Activated naive CD8-positive, alpha-beta T cell treated with anti-CD3 and anti-CD28 coated beads, Interleukin-2, amount 10 ng/mL, durations not matched to agents 7 days and 5 days (primary cell): ENCODE measurements at places on chromosomes 12 and 14. TPM values are rescaled to one million over a fixed set of nuclear protein-coding genes. Genes with fewer than 3 reads are reported as not detected.

Gene CNTN1
- total RNA-seq = not detected

Gene OR4K17
- total RNA-seq = not detected

Gene LYZ
- 16.4 TPM for total RNA-seq

Gene PEX5
- total RNA-seq = 23.0 TPM

Gene CHFR
- total RNA-seq = 93.6 TPM

Gene SLC25A21
- not detected for total RNA-seq

Gene SMCO2
- not detected for total RNA-seq

Gene PZP
- not detected for total RNA-seq

Gene MIP
- total RNA-seq = not detected

Gene DPF3
- 3.8 TPM for total RNA-seq

Gene SIX6
- total RNA-seq = not detected

DNA sequence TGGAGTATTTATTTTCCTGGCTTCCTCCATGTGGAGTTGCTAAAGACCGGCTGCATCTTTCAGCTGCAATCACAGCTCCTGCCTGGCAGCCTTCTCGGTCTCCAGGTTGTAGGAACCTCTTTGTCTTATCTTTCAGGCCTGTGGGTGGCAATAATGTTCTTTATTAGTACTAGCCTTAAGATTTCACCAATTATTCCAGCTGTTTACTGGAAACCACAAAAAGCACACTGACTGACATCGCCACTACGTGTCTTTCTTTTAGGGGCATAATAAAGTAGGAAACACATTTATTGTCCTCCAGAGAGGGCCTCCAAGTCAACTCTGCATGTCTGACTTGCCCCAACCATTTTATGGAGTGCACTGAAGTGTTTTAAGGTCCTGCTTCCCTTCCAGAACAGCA, 1116.5 kb upstream of the TMEM132C start:
- no peak overlapping the region for H3K4me3 ChIP-seq
- DNase-seq = no peak
- peaks cover 4% of the 10 kb centered on the region for H3K4me1 ChIP-seq
- H3K27me3 ChIP-seq = peaks cover 2% of the 10 kb centered on the region
- no peak overlapping the region for H3K27ac ChIP-seq

GRCh38 chr12:119444462-119445044, 110.0 kb downstream of the CCDC60 start:
- H3K27me3 ChIP-seq = no peaks in the 10 kb centered on the region
- H3K27ac ChIP-seq = no peak overlapping the region
- H3K4me3 ChIP-seq = no peak overlapping the region
- DNase-seq = peak; percentile 51

GRCh38 chr12:3075315-3075714, 1.9 kb upstream of the TSPAN9 start:
- no peak overlapping the region for H3K27ac ChIP-seq
- no peaks in the 10 kb centered on the region for H3K4me1 ChIP-seq
- peak overlapping the region; percentile 52 for H3K4me3 ChIP-seq
- DNase-seq = no peak
- H3K36me3 ChIP-seq = no peaks in the 10 kb centered on the region
- peaks cover 26% of the 10 kb centered on the region for H3K27me3 ChIP-seq

DNA sequence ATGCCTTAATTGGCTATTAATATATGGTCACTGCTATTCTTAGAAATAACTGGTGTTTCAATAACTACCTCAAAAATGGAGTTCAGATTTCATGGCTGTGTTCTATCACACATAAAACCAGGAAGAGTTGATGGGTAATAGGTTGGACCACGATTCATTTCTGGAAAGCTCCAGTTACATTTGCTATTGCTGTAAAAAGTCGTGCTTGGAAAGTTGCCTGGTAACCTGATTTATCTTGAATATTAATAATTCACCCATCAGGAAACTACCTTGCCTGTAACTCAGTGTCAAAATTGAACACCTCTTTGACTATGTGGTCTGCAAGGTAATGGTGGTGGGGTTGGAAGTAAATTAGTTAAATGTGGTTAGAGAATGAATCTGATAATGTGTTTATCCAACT, 104.7 kb upstream of the IFNG-AS1 start:
- H3K27ac ChIP-seq = no peak overlapping the region
- no peak for DNase-seq
- no peaks in the 10 kb centered on the region for H3K36me3 ChIP-seq
- H3K4me3 ChIP-seq = no peak overlapping the region
- no peaks in the 10 kb centered on the region for H3K4me1 ChIP-seq

GRCh38 chr12:57234571-57235016, 5.1 kb downstream of the SHMT2 start:
- H3K36me3 ChIP-seq = peaks cover 36% of the 10 kb centered on the region
- peaks cover 15% of the 10 kb centered on the region for H3K27me3 ChIP-seq
- H3K27ac ChIP-seq = no peak overlapping the region
- no peak overlapping the region for H3K4me3 ChIP-seq
- H3K4me1 ChIP-seq = peaks cover 42% of the 10 kb centered on the region

DNA sequence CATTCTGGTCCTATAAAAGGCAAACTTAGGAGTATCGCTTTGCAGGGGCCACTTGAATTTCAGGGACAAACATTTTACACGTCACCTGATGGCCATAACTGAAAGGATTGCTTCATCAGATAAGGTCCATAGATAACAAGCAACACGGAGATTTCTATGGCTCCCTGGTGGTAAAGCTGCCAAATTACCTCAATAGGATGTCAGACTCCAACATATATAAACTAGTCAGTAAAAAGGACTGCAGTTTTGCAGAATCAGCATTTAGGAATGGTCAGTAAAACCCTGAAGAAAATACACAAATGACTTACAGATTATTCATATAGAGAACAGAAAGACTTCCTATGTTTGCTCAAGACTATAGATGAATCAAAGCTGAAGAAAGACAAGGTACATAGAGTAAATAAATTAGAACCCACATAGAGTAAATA, 66.1 kb upstream of the GRIP1 start:
- peaks cover 11% of the 10 kb centered on the region for H3K36me3 ChIP-seq
- peaks cover 11% of the 10 kb centered on the region for H3K4me1 ChIP-seq
- no peak overlapping the region for H3K27ac ChIP-seq
- DNase-seq = no peak
- peaks cover 5% of the 10 kb centered on the region for H3K27me3 ChIP-seq

DNA sequence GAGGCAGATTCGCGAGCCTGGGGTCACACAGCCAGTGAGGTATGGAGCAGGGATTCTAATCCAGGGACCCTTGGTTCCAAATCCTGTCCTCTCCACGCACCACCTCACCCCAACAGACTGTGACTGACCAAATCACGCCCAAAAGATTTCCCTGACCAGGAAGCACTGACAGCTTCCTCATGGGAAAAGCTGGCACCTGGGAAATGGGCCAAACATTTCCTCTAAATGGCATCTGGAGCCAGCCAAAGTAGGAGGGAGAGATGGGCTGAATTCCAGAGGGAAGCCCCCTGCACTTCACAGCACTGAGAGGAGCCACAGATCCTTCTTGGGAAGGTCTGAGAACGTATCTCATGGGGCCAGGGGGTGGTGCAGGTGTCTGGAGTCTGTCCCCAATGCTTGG, 28.8 kb downstream of the CCDC92 start:
- peaks cover 2% of the 10 kb centered on the region for H3K27me3 ChIP-seq
- H3K36me3 ChIP-seq = peaks cover 13% of the 10 kb centered on the region
- no peak overlapping the region for H3K27ac ChIP-seq
- H3K4me3 ChIP-seq = no peak overlapping the region

DNA sequence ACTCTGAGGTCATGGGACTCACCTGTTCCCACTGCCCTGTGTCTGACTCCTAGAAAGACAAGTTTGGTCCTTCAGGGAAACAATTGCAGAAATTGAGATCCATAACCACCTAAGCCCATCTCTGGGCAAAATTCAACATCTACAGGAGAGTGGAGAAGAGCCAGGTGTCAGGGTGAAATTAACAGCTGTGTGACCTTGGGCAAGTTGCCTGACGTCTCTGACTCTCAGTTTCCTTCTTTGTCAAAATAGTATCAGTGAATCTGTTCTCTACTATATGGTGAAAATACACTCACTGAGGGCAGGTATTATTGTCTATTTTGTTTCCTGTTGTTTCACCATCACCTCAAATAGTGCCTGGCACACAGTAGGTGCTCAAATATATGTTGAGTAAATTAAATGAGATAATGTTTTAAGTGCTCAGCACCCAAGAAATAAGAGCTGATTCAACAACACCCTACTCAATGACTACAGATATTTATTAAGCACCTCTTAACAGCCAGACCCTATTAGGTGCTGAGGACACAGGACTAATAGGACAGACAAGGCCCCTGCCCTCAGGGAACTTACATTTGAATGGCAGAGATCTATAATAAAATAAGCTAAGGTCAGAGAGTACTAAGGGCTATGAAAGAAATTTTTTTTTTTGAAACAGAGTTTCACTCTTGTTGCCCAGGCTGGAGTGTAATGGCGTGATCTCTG, 14.2 kb upstream of the IFT81 start:
- no peak overlapping the region for H3K27ac ChIP-seq
- no peak for DNase-seq
- peaks cover 8% of the 10 kb centered on the region for H3K27me3 ChIP-seq

DNA sequence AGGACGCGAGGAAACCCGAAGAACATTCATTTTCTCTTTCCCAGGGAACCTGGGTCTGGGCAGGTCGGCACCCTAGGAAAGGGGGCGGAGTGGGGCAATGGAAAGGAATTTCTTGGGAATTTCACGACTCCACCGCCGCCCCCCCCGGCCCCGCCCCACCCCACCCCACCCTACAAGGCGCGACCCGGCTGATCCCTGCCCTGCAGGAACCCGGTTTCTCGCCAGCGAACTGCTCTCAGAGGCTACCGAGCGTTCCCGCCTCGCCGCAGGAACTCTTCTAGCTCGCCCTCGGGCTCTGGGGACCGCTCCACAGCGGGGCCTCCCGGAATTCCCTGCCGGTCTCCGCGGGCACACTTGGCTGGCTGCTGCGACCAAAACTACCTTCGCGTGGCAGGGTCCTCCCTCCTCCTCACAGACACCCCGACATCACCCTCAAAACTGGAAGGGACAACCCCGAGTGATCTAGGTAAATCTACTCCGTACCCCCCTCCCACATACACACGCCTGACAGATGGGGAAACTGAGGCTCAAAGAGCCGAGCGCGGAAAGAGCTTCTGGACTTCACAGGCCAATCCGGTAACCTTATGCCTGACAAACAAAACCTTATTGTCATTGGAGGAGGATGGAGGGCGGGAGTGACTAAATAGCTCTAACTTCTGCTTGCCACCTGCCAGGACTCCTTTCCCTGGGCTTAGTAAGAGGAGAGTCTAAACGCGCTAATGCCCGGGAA, 785 bp upstream of the ACTN1 start:
- peaks cover 8% of the 10 kb centered on the region for H3K27me3 ChIP-seq
- H3K4me3 ChIP-seq = peak overlapping the region; percentile 90
- H3K4me1 ChIP-seq = peaks cover 36% of the 10 kb centered on the region
- H3K27ac ChIP-seq = peak overlapping the region; percentile 3
- DNase-seq = no peak
- peaks cover 29% of the 10 kb centered on the region for H3K36me3 ChIP-seq

- H3K4me1 ChIP-seq = peaks cover 4% of the 10 kb centered on the region
- peaks cover 9% of the 10 kb centered on the region for H3K36me3 ChIP-seq
- no peak overlapping the region for H3K4me3 ChIP-seq
These were observed 30.1 kb downstream of the TCHP start for GRCh38 chr12:109930028-109930800.

DNA sequence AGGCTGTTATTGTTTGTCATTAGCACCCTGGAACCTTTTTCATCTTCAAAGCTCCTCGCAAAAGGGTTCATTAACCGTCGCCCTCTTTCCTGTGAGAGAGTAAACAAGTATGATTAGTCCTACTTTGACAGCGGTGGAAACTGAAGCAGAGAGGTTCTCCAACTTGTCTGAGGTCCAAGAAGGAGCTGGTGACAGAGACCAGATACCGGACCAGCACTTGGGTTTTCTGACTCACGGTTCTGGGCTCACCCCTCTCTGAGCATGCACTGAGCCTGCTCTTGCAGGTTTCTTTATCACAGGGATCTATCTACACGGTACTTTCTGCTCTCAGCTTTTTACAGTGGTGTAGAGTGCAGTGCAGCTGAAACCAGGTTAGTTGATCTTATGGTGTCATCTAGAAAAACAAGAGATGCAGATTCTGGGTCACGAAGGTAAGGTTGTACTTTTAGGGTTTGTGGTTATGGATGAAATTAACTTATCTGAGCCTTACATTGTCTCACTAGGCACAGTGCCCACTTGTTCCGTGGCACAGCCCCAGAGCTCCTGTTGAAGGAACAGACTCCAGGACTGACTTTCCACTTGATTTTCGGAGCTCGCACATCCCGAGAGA, 62.1 kb downstream of the PPP2R5C start:
- peaks cover 77% of the 10 kb centered on the region for H3K4me1 ChIP-seq
- H3K4me3 ChIP-seq = peak overlapping the region; percentile 86
- H3K36me3 ChIP-seq = peaks cover 45% of the 10 kb centered on the region
- H3K27ac ChIP-seq = peak overlapping the region; percentile 99
- H3K27me3 ChIP-seq = no peaks in the 10 kb centered on the region

DNA sequence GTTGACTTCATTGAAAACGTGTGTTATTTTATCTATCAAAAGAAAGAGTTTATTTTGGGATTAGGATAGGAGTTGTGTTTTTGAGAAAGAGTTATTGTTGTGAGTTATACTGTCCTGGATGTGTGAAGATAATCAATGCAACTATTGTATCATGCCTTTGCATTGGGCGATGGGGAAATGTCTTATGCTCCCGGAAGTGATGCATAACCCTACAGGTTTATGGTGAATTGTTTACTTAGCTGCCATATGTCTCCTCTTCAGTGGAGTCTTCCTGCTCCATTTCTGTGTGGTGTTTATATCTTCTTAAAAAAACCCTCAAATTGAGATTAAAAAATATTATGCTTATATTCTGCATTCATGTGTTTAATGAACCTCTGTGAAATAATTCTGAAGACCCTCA, 6.5 kb downstream of the PDE3A start:
- no peaks in the 10 kb centered on the region for H3K36me3 ChIP-seq
- no peak overlapping the region for H3K27ac ChIP-seq
- no peak overlapping the region for H3K4me3 ChIP-seq
- H3K27me3 ChIP-seq = peaks cover 31% of the 10 kb centered on the region
- no peak for DNase-seq
- H3K4me1 ChIP-seq = peaks cover 3% of the 10 kb centered on the region
